RWPE1 (cell line): ENCODE measurements at places on chromosomes 1 and 21.

- no peak for DNase-seq
Measured at GRCh38 chr1:22670352-22670975, 17.4 kb downstream of the C1QB start.

GRCh38 chr1:170676628-170677027 is 12.7 kb downstream of the PRRX1 start:
- no peak for DNase-seq

GRCh38 chr1:151801310-151801820 is 3.9 kb downstream of the LINGO4 start:
- no peak for DNase-seq

GRCh38 chr1:89022167-89022959 is at the start of gene GBP3:
GBP3 (minus strand) TSS chr1:89022866; CDS start chr1:89020721, 2,145 bp downstream.
- peak; percentile 70 for DNase-seq

DNA sequence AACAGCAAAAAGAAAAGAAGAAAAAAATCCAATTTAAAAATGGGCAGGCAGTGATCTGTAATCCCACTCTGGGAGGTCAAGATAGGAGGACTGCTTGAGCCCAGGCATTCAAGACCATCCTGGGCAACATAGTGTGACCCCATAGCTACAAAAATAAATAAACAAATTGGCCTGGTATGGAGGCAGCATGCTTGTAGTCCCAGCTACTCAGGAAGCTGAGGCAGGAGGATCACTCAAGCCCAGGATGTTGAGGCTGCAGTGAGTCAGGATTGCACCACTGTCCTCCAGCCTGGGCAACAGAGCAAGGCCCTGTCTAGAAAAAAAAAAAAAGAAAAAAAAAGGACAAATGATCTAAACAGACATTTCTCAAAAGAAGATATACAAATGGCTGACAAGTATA is 99.6 kb downstream of the EIF4G3 start:
- DNase-seq: no peak

DNA sequence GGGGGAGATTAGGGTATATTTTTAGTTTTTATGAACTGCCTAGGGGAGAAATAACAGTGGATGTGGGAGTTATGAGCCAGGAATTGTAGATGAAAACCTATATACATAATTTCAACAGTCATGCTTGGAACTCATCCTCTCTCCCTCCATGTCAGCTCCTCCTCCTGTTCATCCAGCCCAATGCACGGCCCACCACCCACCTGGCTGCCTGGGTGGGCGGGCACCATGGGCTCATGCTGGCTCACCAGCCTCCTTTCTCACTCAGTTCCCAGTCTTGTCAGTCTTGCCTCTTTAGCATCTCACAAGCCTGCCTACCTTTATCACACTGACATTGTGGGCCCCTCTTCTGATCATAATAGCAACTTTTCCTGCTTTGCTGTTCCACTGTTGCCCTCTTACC is 336.0 kb downstream of the DISC1 start:
- no peak for DNase-seq

GRCh38 chr1:33655496-33655895 is 183.1 kb downstream of the ZSCAN20 start:
- no peak for DNase-seq

DNA sequence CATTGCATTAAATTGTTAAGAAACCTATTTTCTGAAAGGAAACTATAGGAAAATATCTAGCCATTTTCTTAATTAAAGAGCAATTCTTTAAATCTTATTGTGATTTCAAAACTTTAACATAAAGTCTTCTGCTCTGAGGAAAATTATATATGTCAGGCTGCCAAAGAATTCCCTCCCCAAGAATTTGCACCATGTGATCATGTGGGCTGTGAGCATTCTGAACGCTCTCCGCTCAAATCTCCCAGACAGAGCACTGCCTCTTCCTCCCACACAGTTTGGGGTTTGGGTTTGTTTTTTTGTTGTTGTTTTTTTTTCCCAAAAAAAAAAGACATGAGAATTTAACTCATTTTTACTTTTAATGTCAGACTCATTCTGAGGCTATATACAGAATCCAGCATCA is 155.9 kb upstream of the PALMD start:
- no peak for DNase-seq

GRCh38 chr1:27445177-27445936 is 44.6 kb downstream of the WASF2 start:
- DNase-seq: no peak

GRCh38 chr1:172547071-172547470 is 14.1 kb downstream of the SUCO start:
- DNase-seq: no peak

DNA sequence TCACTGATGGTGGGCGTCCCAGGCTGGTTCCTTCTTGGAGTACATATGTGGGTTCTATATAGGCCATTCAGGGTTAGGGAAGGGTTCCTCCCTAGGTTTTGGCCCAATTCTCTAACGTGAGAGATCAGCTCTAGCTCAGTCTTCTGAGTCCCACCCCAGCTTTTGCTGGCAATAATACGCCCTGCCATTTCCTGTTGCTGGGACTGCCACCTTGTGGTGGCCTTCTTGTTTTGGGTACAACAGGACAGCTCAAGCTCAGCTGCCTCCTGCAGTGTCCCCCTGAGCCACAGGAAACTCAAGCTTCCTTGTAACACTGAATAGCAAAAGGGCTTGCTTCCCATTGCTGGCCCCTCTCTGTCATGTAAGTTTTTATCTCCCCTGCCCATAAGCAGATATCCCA is 77.8 kb downstream of the BACH1 start:
- no peak for DNase-seq

- no peak for DNase-seq
Measured at GRCh38 chr1:232893481-232894313, 56.7 kb upstream of the NTPCR start.

DNA sequence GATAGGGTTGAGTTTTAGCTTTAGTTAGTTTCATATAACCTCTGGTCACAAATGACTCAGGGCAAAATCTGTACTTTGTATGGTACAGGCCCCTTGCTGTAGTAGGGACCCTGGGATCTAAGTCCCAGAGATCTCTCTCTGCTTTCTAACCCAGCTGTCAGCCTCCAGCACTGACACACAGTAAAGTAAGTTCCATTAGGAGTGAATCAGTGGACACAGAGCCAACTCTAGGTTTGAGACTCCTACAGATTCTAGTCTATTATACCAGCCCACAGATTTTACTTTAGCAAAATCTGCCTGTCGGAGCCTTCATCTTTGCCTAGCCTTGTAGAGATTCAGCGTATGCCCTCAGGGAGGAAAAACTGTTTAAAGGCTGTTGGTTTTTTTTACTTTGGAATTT is 52.5 kb downstream of the ANGPTL1 start:
- no peak for DNase-seq

DNA sequence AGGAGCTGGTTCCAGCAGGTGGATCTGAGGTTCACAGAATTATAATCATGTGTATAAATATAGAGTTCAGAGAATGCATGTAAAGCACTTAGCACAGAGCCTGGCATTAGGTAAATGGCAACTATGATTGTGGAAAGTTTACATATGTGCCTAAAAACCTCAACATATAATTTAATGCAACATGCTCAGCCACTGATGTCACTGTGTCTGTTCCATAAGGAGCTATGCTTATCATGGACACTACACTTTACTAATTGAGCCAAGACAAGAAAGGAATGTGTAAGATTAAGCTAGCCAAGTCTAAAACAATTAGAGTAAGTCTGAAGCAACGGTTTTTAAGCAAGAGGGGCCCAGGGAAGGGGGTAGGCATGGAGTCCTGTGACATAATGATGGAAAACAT is 61.5 kb downstream of the GNG12 start:
- DNase-seq: no peak

- peak; percentile 17 for DNase-seq
Measured at GRCh38 chr21:42009018-42009830, 936 bp downstream of the ZBTB21 start.

DNA sequence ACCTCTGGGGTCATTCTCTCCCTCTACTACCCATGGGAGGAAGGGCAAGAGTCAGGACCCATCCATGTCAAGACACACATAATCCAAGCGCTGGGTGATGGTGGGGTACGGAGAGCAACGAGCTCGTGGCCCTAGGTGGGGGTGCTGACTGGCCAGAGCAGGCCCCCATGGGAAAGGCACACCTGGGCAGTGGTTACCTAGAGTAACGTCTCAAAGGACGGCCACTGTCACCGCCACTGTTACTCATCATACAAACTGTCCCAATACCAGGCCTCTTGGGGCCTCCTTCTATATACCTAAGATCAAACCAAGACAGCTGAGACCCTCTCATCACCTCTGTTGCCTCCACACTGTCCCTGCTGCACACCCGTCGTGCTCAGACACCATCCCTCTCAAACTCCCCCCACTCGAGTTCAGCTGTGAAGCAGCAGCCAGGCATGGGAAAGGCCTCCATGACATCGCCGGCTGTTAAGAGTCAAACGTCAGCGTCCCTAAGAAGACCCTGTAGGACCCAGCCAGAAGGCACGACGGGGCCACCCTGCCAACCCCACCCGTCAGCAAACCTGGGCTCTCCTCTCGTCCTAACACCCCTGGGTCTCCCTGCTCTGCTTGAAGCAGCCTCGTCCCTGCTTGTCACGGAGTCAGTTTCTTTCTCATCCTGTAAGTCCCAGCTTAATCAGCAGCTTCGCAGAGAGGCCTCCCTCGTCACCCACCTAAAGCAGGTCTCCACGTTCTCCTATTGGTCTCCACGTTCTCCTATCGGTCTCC is 15.3 kb downstream of the NPHP4 start:
- no peak for DNase-seq

DNA sequence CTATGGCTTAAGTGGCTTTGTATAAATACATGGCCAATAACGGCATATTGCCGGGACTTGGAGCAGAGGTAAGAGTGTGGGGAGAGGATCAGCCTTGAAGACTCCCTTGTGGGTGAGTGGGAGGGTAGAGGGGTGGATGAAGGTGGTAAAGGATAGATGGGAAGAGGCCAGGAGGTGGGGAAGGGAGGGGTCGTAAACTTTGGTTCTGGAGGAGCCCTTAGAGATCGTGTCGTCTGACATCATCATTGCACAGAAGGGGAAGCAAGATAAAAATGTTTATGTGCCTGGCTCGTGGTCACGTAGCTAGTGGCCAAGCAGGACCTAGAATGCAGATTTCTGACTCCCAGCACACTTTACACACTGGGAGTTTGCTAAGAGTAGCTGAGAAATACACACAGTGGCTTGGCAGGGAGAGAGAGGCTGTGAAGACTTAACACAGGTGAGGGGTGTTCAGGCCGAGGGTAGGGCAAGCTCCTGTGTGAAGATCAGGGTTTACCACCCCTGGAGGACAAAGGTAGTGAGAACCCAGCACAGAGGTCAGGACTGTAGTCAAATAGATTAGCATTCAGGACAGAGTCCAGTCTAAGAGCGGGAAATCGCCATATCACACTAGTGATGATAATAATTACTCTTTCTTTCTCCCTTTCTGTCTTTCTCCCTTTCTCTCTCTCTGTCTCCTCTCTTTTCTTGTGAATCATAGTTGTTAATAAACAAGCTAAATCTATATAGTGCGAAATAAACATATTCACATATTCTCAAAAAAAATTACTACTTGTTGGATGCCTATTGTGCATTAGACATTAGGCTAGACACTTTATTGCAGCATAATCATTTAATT is 75.5 kb downstream of the LRRC8D start:
- no peak for DNase-seq

DNA sequence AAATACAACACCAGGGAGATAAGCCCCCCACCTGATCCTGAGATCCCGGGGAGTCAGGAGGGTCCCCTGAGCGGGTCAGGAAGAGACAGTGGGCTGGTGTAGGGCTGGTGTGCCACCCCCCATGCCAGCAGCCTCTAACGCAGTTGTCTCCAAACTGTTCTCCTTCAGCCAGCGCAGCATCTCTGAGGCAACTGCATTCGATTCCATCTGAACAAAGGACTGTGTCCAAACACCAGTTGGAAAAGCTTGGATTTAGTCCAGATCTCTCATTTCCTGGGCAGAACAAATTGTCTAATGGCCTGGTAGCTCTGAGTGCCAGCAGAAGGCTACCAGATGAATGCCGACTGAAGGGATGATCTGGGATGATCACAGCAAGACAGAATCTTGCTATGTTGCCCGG is 44.1 kb upstream of the EIF4G3 start:
- no peak for DNase-seq

DNA sequence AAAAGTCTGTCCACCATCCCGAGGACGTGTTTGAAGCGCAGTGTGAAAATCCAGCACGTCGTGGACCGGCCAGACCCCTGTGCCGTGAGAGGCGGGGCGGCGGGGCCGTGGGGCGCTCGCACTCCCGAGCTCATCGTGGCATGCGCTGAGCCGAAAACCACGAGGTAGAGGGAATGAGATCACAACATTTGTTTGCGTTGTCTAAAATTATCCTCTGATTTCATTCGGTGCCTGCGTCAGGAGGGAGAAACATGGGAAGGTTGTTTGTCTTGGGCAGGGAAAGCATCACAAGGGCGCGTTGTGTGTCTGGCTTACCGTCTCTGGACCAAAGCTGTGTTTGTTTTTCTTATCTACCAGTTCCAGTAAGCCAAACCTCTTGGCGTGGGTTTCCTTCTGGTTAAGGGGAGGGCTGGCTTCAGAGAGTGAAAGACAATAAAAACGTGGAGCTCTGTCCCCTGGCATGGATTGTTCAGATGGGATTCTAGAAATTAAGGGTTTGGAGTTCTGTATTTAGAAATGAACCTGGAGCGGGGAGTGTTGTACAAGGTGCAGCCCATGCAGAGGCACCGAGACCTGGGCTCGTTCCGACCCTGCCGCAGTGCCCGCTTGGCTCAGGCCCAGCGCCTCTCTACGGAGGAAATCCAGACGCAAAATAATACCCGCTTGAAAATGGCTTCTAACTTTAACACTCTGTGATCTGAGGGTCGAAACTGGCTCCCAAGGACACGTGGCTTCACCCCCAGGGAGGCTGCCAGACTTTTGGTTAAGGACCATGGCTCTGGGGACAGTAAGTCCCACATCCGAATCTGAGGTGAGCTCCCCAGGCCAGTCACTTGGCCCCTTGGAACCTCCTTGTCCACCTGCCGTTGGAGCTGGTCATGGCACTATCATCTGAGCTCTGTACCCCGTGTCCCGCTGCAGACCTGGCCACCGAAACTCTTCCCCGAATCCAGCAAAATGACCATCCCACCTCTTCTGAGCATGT is 68.7 kb upstream of the FAM3B start:
- DNase-seq: no peak

DNA sequence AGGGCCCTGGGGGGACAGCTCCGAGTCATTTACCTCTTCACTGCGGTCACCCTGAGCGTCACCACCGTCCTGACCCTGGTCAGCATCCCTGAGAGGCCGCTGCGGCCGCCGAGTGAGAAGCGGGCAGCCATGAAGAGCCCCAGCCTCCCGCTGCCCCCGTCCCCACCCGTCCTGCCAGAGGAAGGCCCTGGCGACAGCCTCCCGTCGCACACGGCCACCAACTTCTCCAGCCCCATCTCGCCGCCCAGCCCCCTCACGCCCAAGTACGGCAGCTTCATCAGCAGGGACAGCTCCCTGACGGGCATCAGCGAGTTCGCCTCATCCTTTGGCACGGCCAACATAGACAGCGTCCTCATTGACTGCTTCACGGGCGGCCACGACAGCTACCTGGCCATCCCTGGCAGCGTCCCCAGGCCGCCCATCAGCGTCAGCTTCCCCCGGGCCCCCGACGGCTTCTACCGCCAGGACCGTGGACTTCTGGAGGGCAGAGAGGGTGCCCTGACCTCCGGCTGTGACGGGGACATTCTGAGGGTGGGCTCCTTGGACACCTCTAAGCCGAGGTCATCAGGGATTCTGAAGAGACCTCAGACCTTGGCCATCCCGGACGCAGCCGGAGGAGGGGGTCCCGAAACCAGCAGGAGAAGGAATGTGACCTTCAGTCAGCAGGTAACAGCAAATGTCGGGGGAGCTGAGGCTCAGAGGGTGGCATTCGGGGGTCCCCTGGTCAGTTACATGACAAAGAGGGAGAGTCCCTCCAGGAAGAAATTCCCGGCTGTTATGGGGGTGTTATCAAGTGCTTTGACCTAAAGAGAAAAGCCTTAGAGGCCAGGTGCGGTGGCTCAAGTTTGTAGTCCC is 12.6 kb downstream of the SLC45A1 start:
- DNase-seq: no peak
